ENCODE measurements at places on chromosomes 7 and 10. TPM values are rescaled to one million over a fixed set of nuclear protein-coding genes. Genes with fewer than 3 reads are reported as not detected.

- no peak for DNase-seq
Measured at GRCh38 chr7:19113855-19114550, 3.4 kb downstream of the TWIST1 start.

- DNase-seq, result no peak
Measured at GRCh38 chr7:67901808-67902480, 905.3 kb downstream of the TYW1 start.

DNA sequence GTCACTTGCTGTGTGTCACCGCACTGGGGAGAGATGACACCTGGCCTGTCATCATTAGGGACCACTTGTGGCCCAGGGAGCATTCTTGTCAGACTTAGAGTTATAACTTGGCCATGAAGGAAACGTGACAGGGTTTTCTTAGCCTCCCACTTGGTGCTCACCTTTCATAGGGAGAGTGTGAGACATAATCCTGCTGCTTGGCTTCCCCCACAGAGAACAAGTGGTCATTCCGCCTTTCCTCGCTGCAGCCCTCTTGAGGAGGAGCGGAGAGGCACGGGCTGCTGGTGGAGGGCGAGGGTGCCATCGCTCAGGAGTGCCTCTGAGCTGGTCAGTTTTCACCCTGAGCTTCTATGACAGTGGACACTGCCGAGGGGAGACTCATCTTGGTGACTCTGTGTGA is 125.0 kb upstream of the GJD4 start:
- no peak for DNase-seq

GRCh38 chr10:92062273-92062672 is 138.7 kb downstream of the BTAF1 start:
- no peak for DNase-seq

DNA sequence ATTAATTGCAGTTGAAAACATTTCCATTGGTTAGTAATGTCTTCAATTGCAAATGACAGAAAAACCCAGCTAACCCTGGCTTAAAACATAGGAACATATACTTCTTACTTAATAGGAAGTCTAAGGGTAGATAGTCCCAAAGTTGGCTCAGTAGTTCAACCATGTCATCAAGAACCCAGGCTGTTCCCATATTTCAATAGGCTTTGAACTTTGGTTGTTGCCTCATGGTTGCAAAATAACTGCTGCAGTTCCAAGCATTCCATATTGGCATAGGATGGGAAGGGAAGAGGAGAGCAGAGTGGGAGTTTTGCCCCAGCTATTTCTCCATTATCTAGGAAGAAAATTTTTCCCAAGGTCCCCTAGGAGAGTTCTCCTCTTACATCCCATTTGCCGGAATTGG is 81.4 kb upstream of the EEPD1 start:
- no peak for DNase-seq

- no peak for DNase-seq
Measured at GRCh38 chr7:101402081-101402779, 39.6 kb downstream of the COL26A1 start.

DNA sequence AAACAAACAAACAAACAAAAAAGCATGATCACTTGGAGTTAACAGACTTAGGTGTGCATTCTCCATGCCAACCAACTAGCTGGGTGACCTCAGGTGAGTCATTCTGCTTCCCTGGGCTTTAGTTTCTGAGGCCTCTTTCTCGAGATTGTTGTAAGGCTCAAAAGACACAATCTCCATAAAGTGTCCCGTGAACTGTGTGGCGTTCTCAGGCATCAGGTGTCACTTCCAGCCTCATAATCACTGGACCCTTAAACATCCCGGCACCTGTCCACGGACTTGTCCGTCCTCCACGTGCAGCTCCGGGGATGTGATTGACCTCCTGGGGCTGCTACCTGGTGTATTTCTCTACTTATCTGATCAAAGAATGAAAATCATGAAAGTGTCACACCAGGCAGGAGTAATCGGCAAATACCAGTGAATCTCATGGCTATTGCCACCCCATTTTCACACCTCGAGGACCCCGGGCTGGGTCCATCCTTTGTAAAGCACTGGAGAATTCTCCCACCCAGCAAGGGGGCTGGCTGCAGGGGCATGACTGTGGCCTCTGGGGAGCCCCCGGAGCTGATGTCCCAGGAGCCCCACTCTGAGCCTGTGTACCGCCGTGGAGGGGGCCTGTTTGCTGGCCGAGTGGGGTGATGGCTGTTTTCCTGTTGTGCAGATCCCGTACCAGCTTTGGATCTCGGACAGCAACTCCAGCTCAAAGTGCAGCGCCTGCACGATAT is 189.8 kb upstream of the SH2B2 start:
- DNase-seq, result no peak

DNA sequence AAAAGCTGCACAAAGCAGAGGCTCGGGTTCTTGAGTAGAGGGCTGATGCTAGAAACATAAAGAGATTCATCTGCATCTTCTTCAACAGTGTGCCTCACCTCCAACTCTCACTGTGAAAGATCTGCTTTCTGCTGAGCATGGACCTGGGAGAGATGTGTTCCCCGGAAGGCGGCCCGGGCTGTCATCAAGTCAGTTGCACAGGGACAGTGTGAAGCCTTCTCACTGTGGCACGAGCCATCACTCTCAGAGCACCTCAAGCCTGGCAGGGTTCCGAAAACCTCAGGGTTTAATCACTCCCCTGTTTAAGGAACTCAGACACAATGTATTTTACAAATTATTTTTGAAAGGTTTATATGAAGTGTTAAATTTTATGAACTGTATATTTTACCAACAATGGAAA is 98.7 kb downstream of the RBM20 start:
- DNase-seq, result no peak

Gene FAM171A1
- 6.7 TPM for total RNA-seq

Measured in psoas muscle (tissue), 8 donors.